ENCODE measurements at places on chromosomes 4 and X.

DNA sequence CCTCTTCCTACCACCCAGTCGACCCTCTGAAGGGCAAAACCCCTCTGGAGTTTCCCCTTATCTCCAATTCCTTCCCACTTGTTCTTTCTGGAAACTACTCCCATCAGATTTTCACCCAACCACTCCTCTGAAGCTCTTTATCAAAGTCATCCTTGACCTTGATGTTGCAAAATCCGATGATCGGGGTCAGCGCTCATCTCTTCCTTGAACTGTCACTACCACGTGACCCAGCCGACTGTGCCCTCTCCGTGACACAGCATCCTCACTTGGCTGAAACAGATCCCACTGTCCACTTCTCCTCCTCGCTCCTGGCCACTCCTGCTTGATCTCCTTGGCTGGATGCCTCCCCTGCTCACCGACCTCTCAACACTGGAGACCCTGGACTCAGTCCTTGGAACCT, 1.1 kb downstream of the CFAP99 start:
- H3K4me1 ChIP-seq: no peaks in the 10 kb centered on the region
- no peak for DNase-seq
- peaks cover 33% of the 10 kb centered on the region for H3K27me3 ChIP-seq
- H3K36me3 ChIP-seq: no peaks in the 10 kb centered on the region

DNA sequence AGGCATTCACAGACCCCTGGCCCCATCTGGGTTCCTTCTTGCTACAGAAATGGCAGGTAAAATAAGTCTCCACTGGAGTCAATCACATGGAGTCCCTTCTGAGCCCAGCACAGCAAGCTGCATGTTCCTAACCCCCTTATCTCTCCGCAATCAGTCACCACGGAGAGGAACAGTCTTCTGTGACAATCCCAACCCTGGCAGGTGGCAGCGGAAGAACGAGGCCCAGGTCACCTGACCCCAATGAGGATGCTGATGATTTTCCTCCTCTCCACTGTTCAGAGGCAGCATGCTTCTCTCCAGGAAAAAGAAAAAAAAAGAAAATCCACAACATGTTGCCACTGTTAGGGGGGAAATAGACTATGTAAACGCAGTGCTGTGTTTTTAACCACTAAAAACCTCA, 50.1 kb downstream of the TSPAN5 start:
- no peaks in the 10 kb centered on the region for H3K36me3 ChIP-seq
- no peak for DNase-seq
- no peak overlapping the region for H3K27ac ChIP-seq
- H3K4me3 ChIP-seq: no peak overlapping the region
- H3K4me1 ChIP-seq: peaks cover 25% of the 10 kb centered on the region

- H3K4me1 ChIP-seq: peaks cover 20% of the 10 kb centered on the region
- H3K4me3 ChIP-seq: no peak overlapping the region
- H3K27ac ChIP-seq: no peak overlapping the region
Observed at GRCh38 chr4:11228530-11228929, 200.2 kb downstream of the HS3ST1 start.

GRCh38 chrX:152601848-152602616, 35.7 kb upstream of the GABRQ start:
- no peak overlapping the region for H3K4me3 ChIP-seq
- peak; percentile 40 for DNase-seq
- no peaks in the 10 kb centered on the region for H3K27me3 ChIP-seq
- H3K36me3 ChIP-seq: no peaks in the 10 kb centered on the region
- no peaks in the 10 kb centered on the region for H3K4me1 ChIP-seq

DNA sequence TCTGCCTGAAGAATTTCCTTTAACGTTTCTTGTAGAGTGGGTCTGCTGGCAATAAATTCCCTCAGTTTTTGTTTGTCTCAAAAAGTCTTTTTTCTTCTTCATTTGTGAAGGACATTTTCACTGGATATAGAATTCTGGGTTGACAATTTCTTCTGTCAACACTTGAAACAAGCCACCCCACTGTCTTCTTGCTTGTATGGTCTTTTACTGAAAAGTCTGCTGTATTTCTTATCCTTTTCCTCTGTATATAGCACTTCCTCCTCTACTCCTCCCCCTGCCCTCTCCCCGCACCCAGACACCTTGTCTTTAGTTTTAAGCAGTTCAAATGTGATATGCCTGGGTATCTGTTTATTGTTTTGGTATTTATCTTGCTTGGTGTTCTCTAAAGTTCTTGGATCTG, 23.3 kb downstream of the SLC9A7 start:
- peaks cover 27% of the 10 kb centered on the region for H3K36me3 ChIP-seq
- no peaks in the 10 kb centered on the region for H3K27me3 ChIP-seq
- H3K4me3 ChIP-seq: no peak overlapping the region
- no peak for DNase-seq

- no peaks in the 10 kb centered on the region for H3K27me3 ChIP-seq
- no peaks in the 10 kb centered on the region for H3K4me1 ChIP-seq
- H3K4me3 ChIP-seq: peak overlapping the region; percentile 89
- no peak overlapping the region for H3K27ac ChIP-seq
- H3K36me3 ChIP-seq: peaks cover 7% of the 10 kb centered on the region
Observed at GRCh38 chrX:79366556-79366872, 620 bp downstream of the ITM2A start.

- no peak overlapping the region for H3K27ac ChIP-seq
- H3K4me3 ChIP-seq: no peak overlapping the region
Observed at GRCh38 chr4:139472852-139473251, 18.9 kb downstream of the RAB33B start.
